GOT3 (cell line): ENCODE measurements at places on chromosomes 7 and 10.

DNA sequence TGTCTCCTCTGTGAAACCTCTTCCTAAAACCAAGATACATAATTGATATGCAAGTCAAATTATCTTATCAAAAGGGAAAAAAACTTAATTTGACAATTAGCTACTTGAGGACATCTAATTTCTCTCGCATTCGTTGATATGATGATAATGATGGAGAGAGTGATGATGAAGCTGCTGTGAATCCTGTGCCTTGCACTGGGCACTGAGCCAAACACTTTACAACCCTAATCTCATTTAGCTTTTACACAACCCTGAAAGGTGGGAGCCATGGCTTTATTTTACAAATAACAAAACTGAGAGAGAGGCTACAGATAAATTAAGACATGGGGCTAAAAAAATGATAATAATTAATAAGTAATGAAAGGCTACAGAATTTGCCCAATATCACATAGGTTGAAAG, 176.0 kb downstream of the NOC3L start:
- no peak for DNase-seq

GRCh38 chr7:8035647-8036518, 67.3 kb downstream of the GLCCI1 start:
- no peak for DNase-seq

DNA sequence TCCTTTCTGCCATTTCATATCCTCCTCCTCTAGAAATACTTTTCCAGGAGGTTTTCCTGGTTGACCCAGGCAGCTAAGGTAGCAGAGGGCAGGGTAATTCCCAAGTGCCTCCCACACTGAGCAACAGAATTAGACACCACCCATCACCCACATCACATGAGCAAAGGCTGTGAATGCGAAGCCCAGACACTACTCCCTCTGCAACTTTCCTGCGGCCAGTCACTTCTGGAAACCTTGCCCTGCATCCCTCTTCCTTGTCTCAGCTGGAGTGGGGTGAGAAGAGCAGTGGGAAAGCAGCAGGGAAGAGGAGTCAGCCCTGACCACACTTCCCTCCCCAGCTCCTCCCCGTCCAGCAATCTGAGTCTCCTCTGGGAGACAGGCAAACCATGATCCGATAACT, 15.2 kb downstream of the TMEM176B start:
- no peak for DNase-seq

DNA sequence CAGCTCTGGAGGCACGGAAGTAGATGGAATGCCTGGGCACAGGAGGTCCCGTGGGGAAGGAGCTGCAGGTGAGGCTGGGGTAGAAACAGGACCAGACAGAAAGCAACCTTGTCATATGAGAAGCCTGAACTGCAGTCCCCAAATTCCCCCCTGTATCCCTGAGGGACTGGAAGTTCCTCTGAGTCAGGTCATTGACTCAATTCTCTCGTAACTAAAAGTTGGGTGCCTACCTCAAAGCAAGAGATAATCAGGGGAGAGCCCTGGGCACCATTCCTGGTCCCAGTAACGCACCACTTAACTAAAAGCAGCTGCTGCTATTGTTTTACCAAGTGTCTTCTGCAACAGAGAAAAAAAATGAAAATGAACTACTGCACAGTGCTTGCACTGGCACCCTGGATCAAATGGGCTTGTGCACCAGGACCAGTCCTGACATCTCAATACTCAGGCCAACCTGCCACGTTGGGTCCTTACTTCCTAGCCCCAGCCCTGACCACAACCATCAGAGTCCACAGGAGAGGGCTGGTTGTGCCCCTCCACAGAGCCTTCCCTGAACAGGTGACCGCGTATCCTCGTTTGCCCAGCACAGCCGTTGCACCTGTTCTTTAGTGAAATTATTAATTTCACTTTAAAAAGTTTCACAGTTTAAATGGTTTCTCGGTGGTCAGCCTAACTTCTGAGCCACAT, 79.3 kb downstream of the GRID1 start:
- no peak for DNase-seq

GRCh38 chr7:28180031-28180363, 598 bp downstream of the JAZF1 start:
- DNase-seq: no peak

DNA sequence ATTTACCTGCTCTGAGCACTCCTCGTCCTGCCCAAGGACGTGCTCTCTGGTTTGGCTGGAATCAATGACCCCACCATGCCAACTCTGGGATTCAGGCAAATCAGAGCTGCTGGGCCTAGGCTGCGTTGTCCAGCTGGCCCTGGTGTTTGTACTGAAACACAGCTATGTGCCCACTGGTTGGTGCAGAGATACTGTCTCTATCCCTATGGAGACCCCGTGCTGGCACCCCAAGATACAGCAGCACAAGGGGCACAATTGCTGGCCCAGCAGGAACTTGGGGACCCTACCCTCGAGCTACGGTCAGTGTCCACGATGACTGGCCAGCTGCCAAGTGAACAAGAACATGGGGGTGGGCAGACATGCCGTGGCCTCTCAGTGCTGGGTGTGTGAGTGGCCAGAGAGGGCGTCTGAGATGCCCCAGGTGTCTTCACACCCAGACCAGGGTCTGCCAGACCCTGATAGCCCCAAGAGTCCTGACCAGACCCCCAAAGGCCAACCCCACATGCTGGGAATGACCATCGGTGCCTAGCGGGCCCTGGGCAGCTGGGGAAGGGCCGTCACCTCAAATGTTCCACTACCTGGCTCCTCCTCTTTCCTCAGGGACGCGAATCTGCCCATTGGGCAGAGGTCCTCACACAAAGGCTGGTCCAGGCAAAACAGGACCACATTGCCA, 79.3 kb upstream of the ZNF479 start:
- DNase-seq: no peak

DNA sequence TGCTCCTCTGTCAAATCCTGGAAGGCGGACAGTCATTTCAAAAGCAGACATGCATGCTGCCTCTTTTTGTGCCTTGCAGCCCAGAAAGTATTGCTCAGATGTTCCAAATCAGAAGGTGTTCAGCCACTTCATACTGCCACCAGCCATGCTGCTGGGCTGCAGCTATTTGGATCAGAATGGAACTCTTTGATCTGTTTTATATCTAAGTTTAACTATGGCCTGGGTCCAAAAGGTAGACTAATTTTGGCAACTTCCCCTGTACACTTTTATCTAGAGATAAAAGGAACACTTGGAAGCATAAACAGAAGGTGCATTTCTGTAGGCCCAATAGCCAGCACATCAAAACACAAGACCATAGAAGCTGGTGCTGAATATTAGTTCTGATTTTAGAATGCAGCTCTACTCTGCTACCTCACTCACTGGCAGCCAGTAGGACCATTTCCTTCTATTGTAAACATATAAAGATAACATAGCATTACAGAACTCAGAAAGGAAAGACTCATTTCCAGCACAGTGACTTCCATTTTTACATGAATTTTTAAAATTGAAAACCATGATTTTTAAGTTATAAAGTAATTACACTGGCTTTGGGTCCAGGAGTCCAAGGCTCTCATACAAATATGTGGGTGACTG, 143.1 kb upstream of the CAV2 start:
- DNase-seq: no peak
